ENCODE measurements at places on chromosomes 7 and 10.

- no peak for DNase-seq
Observed at GRCh38 chr10:103839519-103839871, 15.9 kb downstream of the SH3PXD2A start.

DNA sequence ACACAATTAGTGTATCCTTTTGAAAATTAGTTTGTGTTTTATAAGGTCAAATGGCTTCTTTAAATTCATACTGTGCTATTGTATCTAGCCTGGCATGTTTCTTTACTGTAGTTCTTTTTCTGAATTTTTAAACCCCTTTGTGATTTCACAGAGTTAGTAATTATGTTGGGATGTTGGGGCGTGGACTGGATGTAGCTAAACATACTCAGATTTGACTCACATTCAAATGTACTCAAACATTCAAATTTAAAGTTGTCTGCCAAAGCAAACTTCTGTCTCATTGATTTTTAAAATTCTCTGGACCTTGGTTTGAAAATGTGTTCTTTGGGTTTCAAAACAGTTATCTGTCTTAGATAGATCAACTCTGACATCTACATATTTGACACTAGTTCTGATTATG, 7.2 kb upstream of the NRP1 start:
- no peak for DNase-seq

- no peak for DNase-seq
Observed at GRCh38 chr7:45663167-45663921, 89.2 kb downstream of the ADCY1 start.

- no peak for DNase-seq
Observed at GRCh38 chr10:51318399-51319172, 244.3 kb downstream of the PRKG1 start.

DNA sequence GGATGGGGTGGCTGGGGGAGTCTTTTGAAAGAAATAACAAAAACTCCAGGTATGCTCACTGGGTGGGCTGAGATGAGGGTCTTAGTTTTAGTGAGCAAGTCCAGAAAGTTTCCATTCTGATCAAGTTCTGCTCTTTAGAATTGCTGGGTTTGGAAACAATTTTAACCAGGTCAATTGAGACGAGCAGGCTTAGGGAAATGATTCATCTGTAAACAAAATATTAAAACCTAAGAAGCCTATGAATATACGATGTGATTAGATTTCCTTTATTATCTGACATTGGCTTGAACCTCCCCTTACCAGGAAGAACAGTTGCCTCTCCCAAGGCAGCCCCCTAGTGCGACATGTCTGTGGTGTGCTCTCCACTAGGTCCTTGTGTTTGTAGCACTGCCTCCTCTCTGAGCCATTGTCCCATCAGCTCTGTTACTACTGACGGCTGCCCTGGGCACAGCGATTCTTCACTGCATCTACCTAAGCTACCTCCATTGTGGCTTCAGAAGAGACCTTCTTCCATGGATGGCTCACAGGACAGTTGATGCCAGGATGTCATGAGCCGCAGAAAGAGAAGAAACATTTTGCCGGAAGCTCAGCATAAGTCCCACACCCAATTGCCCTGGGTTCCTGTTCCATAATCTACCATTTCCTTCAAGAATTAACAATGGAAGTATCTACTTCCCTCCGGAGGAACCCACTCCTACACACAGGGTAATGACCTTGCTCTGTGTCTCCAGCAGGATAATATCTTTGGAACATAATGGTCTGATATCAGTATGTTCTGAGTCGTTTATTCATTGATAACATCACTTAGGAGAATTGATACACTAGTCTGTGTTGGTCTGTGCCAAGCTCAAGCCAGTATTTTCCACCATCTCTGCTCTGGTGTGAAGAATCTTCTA, 95.1 kb upstream of the ITGB1 start:
- DNase-seq = no peak

GRCh38 chr10:132904814-132905649, 37.3 kb downstream of the CFAP46 start:
- no peak for DNase-seq

GRCh38 chr7:49850921-49851613, 77.6 kb downstream of the VWC2 start:
- no peak for DNase-seq

GRCh38 chr10:63266391-63267316, 133.5 kb downstream of the NRBF2 start:
- no peak for DNase-seq

GRCh38 chr7:120931243-120931642, 19.3 kb upstream of the ING3 start:
- no peak for DNase-seq

- DNase-seq = no peak
Observed at GRCh38 chr10:44071479-44071878, 313.4 kb downstream of the CXCL12 start.
